ENCODE measurements at places on chromosomes 6 and 20. TPM values are rescaled to one million over a fixed set of nuclear protein-coding genes. Genes with fewer than 3 reads are reported as not detected.
A peak's percentile ranks its signal among the peaks of the same experiment; 100 is the strongest.

DNA sequence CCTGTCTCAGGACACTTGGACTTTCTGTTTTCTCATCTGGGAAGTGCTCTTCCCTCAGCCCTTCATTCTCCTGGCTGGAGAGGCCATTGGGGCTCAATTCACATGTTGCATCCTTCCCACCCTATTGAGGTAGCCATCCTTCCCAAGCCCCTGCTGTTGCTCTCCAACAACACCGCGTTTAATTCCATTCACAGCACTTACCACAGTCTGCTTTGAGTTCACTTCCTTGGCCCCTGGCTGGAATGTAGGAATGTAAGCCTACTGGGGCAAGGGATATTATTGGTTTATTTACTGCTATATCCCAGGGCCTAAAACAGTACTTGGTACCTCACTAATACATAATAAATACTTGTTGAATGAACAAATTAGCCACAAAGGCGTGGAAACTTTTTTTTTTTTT lies 6.7 kb upstream of the GFOD1 start:
- no peak for DNase-seq

DNA sequence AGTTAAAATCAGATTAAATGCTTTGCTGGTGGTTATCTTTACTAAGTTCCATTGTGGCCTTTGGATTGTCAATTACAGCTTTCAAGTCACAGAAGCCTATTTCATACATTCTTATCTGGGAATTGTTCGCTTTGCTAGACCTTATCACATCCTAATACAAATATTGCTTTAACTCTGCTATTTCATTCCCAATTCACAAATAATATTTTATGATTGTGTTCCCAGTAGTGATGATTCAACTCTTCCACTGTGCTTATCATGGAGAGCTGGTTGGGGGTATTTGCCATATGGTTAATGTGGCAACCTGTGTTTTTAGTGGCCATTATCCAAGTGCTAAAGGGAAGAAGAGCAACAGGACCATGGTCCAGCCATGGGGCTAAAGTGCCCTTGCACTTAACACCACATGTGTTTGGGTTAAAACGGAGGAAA lies 72.9 kb upstream of the GLP1R start:
- DNase-seq: no peak

GRCh38 chr6:168715643-168716481 lies 274.9 kb downstream of the SMOC2 start:
- no peak for DNase-seq

GRCh38 chr6:12472601-12473038 lies 182.5 kb downstream of the EDN1 start:
- peak; percentile 88 for DNase-seq

DNA sequence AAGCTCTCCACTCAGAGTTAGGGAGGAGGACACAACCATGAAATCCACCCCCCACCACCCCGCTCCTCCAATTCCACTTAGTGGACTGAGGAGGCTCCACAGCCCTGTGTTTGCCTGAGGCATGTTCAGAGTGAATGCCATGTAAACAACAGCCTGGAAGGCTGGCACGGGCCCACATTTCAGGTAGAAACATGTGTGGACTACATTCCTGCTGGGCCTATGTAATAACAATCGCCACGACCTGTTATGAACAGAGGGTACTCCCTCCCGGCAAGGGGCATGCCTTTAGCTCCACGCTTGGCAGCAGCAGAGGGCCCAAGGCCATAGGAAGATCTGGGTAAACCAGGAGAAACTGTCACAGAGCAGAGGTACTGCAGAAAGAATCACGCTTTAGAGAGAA lies 65.5 kb downstream of the ISM1 start:
- no peak for DNase-seq

Gene TXLNB
- total RNA-seq: 1.1 TPM

DNA sequence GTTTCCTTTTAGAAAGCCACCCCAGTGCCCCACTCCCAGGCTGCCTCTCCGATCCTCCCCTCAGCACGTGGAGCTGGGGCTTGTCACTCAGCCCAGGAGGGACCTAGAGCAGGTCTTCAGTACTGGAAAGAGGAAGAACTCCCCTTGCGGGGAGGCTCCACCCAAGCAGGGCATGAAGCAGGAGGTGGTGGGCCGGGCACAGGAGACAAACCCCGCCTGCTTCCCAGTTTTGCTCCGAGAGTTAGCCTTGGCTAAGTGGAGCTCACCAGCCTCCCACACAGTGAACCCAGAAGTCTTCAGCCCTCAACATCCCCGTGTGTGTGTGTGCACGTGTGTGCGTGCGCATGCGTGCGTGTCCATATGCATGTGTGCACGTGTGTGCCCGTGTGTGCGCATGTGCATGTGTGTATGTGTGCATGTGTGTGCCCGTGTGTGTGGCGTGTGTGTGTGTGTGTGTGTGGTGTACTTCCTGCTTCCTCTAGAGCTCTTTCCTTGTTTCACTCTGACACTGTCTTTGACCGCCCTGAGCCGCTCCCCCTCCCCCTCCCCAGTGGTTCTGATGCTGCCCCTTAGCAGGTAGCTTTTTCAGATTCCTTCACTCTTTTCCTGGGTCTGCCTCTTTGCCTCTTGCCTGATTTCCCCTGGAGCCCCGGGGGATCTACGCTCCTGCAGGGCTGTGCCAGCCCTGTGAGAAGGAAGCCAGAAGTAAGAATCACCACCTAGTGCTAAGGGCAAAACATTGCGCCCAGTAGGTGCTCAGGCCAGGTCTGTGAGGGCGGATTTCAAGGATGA lies 239.8 kb downstream of the CDC5L start:
- no peak for DNase-seq

DNA sequence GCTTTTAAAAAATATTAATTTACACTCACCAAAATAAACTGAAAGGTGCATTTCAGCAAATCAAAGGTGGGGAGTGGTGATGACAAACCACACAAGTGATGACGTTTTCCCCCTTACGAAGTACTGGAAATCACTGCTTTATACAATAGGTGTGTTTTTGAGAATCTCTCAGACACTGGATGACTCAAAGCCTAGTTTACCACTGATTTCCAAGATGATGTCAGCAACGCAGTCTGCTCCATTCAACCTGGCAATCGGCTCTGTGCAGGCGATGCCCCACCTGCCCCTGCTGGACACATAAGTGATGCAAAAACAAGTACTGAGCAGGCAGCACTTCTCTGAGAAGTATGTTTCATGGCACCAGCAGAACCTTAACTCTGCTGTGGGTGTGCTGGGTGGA lies 114.4 kb downstream of the SOD2 start:
- DNase-seq: no peak

- DNase-seq: no peak
Measured at GRCh38 chr6:116922853-116923548, 46.0 kb downstream of the RFX6 start.

Gene SLC22A1
- 1.8 TPM for total RNA-seq

Gene BANF2
- total RNA-seq: not detected

Gene GSTA3
- not detected for total RNA-seq

Gene RSPH4A
- total RNA-seq: 0.71 TPM

Gene CLVS2
- total RNA-seq: not detected

DNA sequence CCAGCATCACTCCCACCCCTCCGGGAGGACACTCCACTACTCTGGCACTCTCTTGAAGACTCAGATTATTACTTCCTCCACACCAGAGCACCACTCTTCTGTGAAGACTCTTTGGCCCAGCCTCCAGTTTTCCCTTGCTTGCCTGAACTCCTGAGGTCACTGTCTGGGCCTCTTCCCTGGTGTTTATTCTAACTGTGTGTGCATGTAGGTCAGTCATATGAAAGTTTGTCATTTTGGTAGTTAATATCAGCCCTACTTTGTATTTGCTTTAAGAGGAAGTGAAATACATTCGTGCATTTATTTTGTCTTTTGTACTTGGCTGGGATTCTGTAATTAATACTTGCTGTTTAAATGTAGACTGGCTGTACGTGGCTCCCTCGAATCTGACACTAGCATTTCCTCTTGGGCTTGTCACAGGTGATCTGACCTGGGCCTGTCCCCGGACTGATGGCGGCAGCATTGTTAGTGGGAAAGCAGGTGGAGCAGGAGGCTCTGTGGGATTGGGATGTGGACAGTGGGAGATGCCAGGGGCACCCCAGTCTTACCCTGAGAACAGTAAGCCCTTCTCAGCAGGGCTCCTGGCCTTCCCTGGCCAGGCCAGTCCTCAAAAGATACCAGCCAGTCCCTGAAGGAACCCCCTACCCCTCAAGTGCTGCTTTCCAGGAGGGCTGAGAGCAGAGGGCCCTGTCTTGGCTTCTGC lies 350.5 kb downstream of the CDC5L start:
- DNase-seq: no peak

GRCh38 chr6:140966676-140967075 lies 1166.0 kb upstream of the GJE1 start:
- DNase-seq: no peak

- peak; percentile 56 for DNase-seq
Measured at GRCh38 chr6:43292341-43292740, 5.7 kb upstream of the SLC22A7 start.

GRCh38 chr20:45283551-45284057 lies 23.0 kb upstream of the RBPJL start:
- DNase-seq: no peak
